ENCODE measurements at places on chromosomes 16 and 17.

- DNase-seq = no peak
Measured at GRCh38 chr17:19713901-19714361, 2.5 kb downstream of the SLC47A2 start.

DNA sequence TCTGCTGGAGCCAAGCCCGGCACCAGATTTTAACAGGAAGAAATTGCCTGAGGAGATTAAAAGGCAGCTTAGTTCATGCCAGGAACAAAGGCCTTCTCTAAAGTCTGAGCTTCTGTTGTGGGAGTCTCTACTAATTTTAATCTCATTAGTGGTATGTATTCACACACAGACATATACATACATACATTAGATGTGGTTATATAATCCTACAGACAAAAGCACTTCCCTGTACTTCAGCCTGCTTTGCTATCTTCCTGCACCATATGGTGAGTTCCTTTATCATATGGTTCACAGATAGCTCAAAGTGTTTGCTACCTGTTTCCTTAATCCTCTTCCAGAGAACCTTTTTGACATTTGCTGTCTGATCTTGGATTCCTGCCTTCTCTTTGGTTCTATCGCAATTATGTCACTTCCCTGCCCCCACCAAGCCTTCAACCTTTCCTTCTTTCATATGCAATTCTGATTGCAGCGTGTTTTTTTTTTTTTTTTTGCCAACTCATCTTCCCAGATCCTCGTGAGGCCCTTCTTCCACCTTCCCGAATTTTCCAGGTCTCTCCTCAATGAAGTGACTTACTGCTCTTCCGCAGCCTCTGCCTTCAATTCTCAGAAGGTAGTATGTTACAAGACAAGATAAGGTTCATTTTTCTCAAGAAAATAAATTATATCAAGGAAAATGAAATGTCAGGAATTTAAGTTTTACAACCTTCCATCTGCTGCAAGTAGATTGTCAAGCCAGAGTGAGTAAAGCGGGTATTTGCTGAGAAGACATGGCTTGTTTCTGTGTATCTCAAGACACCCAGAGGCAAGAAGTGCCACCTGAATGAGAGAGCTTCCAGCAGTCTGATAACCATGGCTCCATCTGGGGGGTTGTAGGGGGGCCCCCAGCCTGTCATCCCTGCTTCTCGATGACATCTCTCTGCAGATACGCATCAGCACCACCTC is 120.2 kb upstream of the CACNG3 start:
- no peak for DNase-seq

GRCh38 chr16:13108126-13108525 is 206.7 kb downstream of the SHISA9 start:
- DNase-seq = no peak

GRCh38 chr17:4998732-4999429 is 1.1 kb downstream of the KIF1C start:
- no peak for DNase-seq

DNA sequence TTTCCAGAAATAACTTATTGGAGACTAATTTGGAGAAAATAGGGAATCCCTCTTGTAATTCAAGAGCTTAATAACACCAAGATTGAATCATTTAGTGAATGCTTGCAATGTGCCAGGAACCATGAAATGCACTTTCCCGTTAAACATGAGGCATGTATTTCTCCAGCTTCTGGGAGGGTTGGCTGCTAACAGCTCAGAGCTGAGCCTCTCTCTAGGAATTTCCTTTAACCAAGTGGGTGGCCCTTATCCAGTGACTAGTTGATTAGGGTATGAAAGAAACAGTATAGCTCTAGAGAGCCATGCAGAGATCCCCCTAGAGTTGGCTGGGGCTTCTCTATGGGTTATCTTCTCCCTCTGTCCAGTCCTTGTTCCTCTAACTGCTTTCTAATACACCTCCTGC is 356.4 kb upstream of the GOT2 start:
- DNase-seq = no peak

GRCh38 chr16:89695875-89696669 is 5.4 kb downstream of the SPATA2L start:
- no peak for DNase-seq

DNA sequence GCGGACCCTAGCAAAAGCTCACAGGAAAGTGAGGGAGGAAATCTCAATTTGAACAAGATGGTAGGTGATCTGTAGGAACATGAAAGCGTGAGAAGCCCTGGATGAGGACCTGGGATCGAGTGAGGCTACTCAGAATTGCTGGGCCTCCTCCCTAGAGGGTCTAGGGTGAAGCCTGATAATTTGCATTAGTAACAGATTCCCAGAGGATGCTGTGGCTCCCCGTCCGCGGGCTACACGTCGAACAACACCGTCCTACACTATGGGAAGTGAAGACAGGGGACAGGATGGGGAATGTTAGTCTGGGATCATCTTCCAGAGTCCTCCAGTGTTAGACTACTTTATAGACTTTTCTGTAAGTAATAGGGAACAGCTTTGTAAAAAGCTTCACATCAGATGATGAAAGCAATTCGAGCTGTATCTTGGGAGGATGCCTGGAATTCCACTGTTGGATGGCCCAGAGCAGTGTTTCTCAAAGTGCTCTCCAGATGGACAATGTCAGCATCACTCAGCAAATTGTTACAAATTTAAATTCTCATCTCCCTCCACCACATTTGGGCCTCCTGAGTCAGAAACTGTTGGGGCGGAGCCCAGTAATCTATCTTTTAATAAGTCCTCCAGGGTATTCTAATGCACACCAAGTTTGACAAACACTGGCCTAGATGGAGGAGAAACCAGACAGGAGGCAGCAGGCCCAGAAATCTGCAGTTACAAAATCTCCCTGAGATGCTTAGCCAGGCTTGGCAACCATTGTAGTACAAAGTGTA is 6.5 kb downstream of the FNDC8 start:
- DNase-seq = peak; percentile 63

DNA sequence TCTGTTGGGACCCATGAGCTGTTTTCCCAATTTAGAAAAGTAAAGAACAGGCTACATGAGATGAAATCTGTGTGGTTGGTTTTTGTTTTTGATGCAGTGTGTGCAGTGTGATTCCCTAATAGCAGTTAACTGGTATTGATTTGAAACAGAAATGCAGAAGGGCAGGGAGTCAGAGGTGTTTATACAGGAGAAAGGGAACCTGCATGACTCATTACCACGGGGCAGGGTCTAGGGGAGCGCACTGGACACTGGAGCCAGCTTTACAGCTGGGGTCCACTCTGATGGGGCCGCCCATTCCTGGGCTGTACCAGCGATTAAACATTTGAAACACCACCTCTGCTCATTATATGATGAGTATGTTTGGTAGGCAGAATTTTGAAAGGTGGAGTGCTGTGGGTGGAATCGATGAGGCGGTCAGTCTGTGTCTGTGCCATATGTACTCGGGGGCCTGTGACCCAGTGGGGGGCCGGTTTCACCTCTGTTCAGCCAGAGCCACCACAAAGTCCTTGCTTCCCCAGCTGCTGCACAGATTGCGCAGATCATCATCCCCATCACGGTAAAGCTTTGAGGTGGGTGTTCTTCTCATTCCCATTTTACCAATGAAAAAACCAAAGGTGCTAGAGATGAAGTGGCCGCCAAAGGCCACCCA is 142.5 kb downstream of the CMIP start:
- no peak for DNase-seq

- no peak for DNase-seq
Measured at GRCh38 chr17:56661906-56662305, 68.4 kb downstream of the NOG start.

Measured in fibroblast of villous mesenchyme (primary cell).